ENCODE measurements at places on chromosomes 12 and 14.

DNA sequence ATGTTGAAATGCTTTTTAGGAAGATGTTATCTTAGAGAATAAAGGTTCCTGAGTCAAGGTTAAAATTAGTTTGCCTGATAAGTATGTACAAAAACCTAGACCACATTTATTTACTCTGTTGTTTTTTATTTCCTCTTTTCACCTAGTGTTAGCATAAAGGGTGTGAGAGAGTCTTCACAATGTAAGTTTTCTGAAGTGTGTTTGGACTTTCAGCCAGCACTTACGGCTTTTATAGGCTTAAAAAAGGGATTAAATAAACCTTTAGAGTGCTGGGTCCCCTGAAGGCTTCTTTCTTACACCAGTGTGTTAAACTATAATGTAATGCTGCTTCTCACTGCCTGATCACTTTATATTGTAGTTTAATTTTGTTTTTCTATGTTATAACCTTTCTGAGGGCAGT is 27.2 kb downstream of the ARHGAP5 start:
- DNase-seq, result no peak

GRCh38 chr12:67122584-67122983 is 146.6 kb upstream of the CAND1 start:
- DNase-seq, result no peak

- DNase-seq, result no peak
These were observed 40.3 kb downstream of the ANKRD9 start for GRCh38 chr14:102469261-102469660.

GRCh38 chr12:42958291-42958674 is 368.7 kb upstream of the PRICKLE1 start:
- DNase-seq, result no peak

- no peak for DNase-seq
These were observed 72.1 kb upstream of the RTL1 start for GRCh38 chr14:100975671-100976070.

DNA sequence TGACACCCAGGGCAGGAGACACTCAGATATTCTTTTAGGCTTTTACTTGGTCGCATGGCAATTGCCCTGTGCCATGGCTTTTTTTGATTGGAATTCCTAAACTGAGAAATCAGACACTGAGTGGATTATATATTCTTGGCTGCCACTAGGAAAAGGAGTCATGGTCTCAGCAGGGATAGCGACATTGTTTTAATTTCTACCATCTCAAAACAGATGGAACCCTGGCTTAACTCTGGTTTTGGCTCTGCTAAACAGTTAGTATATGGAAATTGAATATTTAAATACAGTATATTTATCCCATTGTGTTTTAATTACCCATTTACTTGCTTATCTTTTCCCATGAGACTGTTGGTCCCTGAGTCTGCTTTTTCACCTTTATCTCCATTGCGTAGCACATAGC is 84.0 kb downstream of the DACT1 start:
- no peak for DNase-seq

DNA sequence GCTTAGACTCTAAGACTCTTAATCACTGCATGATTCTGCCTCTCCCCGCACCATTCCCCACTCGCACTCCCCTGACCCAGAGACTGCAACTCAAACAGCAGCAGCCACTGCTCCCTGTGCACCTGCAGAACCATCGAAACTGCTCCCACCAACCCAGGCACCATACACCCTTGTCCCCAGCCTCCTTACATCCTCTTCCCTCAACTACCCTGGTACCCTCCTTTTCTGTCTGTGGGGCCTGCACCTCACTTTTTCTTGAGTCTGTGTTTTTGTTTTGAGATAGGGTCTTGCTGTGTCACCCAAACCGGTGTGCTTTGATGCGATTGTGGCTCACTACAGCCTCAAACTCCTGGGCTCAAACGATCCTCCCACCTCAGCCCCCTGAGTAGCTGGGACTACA is 69.4 kb downstream of the RNFT2 start:
- DNase-seq, result no peak

- DNase-seq, result peak; percentile 56
These were observed 18.0 kb upstream of the CACNA1C start for GRCh38 chr12:2034633-2035430.

GRCh38 chr12:25719505-25719904 is 166.4 kb upstream of the LMNTD1 start:
- no peak for DNase-seq

- no peak for DNase-seq
These were observed 148.6 kb upstream of the CPSF6 start for GRCh38 chr12:69090722-69091121.

DNA sequence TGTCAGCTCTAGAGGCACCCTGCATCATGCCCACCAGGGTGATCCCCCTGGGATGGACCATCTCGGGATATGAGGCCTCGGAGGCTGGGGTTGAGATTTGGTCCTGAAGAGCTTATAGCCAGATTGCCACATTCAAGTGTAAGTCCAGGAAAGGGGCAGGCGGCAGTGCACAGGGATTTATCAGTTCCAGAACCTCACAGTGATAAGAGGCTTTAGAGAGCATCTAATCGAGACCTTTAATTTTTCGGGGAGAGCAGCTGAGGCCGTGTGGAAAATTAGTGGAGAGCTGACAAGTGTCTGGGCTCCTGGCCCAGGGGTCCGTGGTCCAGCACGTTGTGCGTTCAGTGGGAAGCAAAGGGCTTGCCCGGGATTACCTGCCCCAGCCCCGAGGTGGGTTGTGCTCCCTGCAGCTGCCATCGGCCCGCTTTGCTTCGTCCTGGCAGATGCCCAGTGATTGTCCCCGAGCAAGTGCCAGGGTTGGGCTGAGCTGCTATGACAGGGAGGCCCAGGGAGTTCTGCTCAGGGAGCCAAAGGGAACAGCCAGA is 52.1 kb downstream of the C14orf132 start:
- DNase-seq, result no peak

DNA sequence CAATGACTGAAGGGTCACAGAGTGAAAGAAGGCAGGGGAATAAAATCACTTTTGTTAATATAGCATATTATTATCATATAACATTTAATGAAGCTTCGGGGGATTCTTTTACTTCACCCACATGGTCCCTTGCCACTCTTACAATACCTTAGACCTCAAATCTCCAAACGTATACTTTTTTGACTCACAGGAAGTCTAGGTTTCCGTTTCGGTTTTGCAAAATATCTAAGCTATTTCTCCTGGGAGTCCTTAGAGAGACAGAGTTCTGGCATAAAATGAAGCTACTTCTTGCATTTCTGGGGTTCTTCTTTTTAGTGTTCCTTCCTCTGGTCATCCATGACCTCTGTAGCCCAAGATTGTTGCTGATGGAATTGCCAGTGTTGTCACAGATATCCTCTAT is 590.5 kb upstream of the ATP2B1 start:
- no peak for DNase-seq

DNA sequence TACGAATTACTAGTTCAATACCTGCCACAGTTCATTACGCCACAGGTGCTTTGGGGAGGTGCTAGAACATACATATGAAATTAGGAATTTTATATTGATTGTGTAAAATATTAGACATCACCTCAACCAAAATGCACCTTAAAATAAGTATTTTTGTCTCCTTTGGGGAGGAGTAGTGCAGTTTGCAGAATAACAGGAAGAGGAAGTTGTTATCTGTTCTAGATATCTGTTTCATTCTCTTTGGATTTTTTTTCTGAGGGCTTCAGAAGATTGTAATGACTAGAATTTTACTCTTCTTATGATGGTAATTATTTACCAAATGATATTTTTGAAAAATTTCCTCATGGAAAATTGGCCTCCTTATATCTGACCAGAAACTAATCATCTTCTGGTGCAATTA is 9.9 kb upstream of the GYS2 start:
- DNase-seq, result no peak

DNA sequence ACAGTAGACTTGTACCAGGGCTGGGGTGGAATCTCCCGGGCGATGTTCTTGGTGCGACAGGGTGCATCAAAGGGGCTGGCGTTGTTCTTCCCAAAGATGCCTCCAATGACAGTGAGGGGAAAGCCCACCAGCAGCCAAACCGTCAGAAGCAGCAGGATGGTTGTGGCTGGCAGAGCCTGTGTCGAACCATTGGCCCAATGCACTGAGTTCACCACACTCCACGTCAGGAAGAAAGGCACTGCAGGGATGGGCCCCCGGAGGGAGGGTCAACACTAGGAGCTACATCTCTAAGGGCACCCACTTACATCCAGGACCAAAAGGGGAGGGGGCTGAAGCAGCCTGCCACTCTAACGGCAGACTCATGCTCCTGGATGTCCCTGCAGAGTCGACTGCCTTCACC is 1.8 kb upstream of the IPO4 start:
- DNase-seq, result no peak

- no peak for DNase-seq
These were observed 8.8 kb downstream of the LRR1 start for GRCh38 chr14:49607583-49607982.

DNA sequence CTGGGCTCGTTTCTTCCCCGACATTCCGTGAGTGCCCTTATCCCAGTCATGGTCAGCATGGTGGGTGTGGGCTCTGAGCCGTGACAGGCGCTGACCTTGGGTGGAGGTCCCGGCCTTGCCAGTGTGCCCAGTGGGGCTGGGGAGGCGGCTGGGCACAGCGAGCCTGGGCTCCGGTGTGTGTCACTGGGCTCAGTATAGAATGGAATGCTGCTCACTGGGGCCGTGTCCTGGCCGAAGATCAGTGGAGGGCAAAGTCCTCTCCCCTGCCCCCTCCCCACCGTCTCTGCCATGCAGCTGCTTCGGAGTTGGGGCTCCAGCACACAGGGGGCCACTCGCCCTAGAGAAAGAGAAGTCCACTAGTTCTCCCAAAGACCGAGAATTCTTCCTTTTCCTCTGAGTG is 164.4 kb downstream of the TSPAN9 start:
- no peak for DNase-seq

DNA sequence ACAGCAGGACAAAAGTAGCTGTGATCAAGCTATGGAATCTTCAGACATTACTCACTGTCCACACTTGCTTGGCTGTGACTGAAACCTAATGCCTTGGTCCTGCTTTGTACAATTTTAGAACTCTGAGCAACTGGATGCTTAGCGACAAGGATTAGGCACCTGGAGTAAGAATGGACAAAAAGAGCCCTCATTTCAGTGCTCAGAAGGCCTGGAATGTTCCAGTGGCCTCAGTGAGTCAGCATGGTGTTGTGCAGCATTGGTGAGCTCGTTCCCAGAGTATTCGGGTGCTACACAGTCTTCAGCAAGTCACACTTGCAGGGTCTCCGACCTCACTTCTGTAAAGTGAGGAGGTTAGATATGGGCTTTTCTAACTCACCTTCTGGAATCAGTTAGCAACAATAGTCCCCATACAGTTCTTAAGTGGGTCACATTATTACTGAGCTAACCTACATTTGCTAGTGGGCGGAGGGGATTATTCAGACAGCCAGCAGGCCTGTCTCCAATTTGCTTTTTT is 108.0 kb upstream of the MDM1 start:
- no peak for DNase-seq

GRCh38 chr14:59704054-59704645 is 127.5 kb upstream of the CCDC175 start:
- DNase-seq, result no peak

- no peak for DNase-seq
These were observed 406.4 kb downstream of the SNAPC1 start for GRCh38 chr14:62168564-62169155.

- no peak for DNase-seq
These were observed 140.1 kb downstream of the NRXN3 start for GRCh38 chr14:78310272-78310671.

- DNase-seq, result no peak
These were observed 20.4 kb downstream of the ADAM20 start for GRCh38 chr14:70514168-70515069.

DNA sequence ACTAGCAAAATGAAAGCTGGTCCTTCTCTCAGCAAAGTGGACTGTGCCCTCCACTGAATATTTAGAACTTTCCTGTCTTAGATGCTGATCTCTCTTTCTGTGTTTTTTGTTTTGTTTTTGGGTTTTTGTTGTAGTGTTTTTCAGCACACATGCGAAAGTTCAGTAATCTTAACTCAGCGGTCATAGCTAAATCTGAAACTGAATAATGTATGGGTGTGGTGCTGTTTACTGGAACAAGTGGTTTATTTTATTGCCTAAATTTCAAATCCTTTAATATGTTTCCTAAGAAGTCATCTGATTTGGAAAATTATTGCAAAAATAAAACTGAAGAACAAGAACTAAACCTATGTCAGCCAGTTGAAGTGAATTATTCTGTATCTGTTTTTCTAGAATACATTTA is 116.0 kb upstream of the LRIG3 start:
- no peak for DNase-seq

- no peak for DNase-seq
These were observed 185.7 kb upstream of the PPFIA2 start for GRCh38 chr12:81944886-81945285.

GRCh38 chr12:76687981-76688380 is 75.9 kb upstream of the ZDHHC17 start:
- DNase-seq, result no peak

DNA sequence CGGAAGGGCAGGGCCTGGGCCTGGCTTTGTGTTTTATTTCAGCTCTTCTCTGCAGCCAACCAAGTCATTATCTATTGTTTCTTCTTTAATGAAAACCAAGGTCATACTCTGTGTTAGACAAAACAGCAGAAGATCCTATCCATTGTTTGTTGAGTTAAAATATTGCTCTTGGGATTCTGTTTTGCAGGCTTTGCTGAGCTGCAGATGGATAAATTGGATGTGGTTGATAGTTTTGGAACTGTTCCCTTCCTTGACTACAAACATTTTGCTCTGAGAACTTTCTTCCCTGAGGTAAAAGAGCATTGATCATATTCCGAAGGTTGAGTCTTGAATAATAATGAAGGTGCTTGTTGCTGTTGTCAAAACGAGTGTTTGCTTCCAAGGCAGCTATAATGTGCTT is 106.6 kb downstream of the PLXNC1 start:
- DNase-seq, result no peak

DNA sequence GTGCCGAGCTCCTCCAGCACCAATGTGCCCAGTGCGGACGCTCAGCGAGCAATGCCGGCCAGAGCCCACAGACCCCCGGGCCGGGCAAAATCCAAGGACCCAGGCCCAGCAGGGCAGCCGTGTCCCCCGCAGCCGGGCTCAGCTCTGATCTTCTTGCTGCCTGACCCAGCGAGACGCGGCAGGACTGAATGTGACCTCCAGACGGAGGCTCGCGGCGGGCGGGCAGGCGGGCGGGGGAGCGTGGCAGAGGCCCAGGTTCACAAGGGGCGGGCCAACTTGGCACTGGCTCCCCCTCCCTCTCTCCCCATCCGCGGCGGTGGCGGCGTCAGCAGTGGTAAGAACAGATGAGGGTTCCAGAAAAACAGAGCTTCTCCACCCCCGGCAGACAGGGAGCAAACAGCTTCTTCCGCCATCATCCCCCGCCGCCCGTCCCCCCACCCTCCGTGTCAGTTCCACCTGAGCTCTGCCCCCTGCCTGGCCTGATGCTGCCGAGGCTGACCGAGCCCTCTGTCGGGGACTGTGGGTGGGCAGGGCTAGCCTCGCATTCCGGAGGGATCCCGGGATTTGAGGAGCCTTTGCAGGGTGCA is 94.3 kb downstream of the RFLNA start:
- no peak for DNase-seq

GRCh38 chr14:60304509-60304908 is 55.5 kb downstream of the PPM1A start:
- DNase-seq, result no peak

- DNase-seq, result no peak
These were observed 208.3 kb downstream of the BCL11B start for GRCh38 chr14:99063620-99064225.

- DNase-seq, result no peak
These were observed 304.2 kb downstream of the DPF3 start for GRCh38 chr14:72589652-72590051.
